ENCODE measurements at places on chromosomes 6 and 20. TPM values are rescaled to one million over a fixed set of nuclear protein-coding genes. Genes with fewer than 3 reads are reported as not detected.

The MYO6 gene
- total RNA-seq = 6.4 TPM

The PNLDC1 gene
- total RNA-seq = 0.24 TPM

The SPATA2 gene
- 10.1 TPM for total RNA-seq

The BMP5 gene
- total RNA-seq = not detected

The FUT9 gene
- total RNA-seq = not detected

The FAM50B gene
- 5.3 TPM for total RNA-seq

The NMBR gene
- total RNA-seq = not detected

The TRAPPC3L gene
- not detected for total RNA-seq

The NRN1 gene
- 2.0 TPM for total RNA-seq

The OR2H1 gene
- total RNA-seq = not detected

The NANP gene
- 8.1 TPM for total RNA-seq

The REV3L gene
- 31.0 TPM for total RNA-seq

The SLC22A23 gene
- total RNA-seq = 0.11 TPM

The VEGFA gene
- 36.8 TPM for total RNA-seq

The GATA5 gene
- total RNA-seq = not detected

The MAFB gene
- 0.64 TPM for total RNA-seq

The BPIFB4 gene
- total RNA-seq = not detected

The RFX6 gene
- not detected for total RNA-seq

The RAD21L1 gene
- total RNA-seq = not detected

The SIRPB1 gene
- total RNA-seq = 2.7 TPM

Measured in natural killer cell treated with Interleukin-12 subunit alpha and Interleukin-12 subunit beta and Interleukin-15 and Interleukin-18, amount 100 ng/mL, for 72 hours (primary cell).